ENCODE measurements at places on chromosomes 7 and 10. TPM values are rescaled to one million over a fixed set of nuclear protein-coding genes. Genes with fewer than 3 reads are reported as not detected.

DNA sequence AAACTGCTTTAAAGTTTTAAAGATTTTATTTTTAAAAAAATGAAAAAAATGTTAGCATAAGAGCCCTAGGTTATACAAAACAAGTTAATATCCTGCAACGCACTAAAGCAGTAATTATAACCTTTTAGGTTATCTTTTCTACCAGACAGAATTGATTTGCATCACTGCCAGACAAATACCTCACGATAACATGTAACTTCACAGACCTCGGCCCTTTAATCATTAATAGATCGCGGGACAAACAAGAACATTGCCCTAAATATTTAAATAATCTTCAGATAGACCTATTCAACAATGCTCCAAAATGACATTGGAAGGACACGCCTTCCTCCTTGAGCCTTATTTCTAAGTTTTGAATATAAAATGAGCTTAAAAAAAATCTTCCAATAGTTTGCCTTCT lies 23.8 kb upstream of the C7orf33 start:
- no peak for DNase-seq

Gene MGMT
- polyA plus RNA-seq = 12.6 TPM

Gene C10orf71
- polyA plus RNA-seq = not detected

GRCh38 chr7:101241443-101242349 lies 3.2 kb downstream of the FIS1 start:
- no peak for DNase-seq

Gene NPFFR1
- polyA plus RNA-seq = not detected

- DNase-seq = no peak
These were observed 3.5 kb downstream of the DENND11 start for GRCh38 chr7:141698247-141699015.

DNA sequence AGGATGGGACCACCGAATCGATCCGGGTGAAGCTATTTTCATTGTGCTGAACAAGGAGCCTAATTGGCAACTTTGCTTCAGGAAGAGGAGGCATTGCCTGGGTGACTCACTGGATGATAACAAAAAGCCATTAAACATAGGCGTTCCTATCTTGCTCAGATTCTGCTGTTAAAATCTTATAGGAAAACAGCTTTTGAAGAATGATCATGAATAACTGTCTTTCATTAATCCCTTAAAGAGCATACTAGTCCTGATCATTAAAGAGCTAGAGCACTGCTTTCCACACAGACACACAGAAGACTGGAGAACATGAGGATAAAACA lies 174.2 kb upstream of the IMMP2L start:
- DNase-seq = no peak

DNA sequence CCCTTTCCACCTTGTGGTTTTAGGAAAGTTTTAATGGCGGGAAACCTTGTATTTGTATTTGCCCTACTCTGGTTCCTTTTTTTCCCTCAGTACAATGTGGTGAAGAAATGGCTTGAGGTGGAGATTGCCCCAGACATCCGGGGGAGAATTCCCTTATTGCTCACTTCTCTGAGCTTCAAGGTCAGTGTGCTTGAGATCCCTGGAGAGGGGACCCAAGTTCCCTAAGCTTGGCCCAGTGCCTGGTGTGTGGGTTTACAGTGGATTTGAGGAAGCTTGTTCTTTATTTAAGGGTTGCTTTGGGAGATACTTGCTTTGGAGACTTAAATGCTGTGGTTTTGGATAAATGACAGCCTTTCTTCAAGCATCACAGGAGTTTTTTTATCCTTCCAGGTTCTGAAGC lies 18.3 kb downstream of the CALHM2 start:
- DNase-seq = no peak

- DNase-seq = no peak
These were observed 15.8 kb downstream of the NUP205 start for GRCh38 chr7:135573541-135573940.
